ENCODE measurements at places on chromosomes 5 and 9.

DNA sequence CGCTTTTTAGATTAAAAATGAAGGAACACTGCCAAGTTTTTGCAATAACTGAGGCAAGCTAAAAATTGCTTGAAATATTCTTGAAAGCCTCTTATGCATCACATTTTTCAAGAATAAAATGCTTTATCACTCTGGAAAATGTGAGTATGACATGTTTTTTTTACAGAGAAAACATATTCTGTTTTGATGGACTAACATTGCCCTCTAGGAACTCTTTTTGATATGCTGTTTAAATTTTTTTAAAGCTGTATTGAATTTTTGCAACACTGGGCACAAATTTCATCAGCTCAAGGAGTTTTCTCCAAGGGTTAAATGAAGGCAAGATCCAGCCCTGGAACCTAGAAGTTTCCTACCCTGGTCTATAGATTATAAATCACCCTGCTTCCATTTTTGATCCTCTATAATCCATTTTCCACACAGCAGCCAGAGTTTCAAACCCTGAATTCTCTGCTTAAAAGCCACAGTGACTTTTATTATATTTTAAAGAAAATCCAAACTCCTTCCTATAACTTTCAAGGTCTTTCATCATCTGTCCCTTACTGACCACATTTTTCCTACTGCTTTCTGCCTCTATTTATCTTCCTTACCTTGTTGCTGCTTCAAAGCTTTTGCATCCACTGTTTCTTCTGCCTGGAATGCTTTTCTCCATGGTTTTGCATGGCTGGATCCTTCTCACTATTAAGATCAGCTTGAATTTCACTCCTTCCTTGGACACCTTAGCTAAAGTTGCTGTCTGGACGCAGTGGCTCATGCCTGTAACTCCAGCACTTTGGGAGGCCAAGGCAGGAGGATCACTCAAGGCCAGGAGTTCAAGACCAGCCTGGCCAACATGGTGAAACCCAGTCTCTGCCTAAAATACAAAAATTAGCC lies 60.9 kb downstream of the IL31RA start:
- DNase-seq = no peak

DNA sequence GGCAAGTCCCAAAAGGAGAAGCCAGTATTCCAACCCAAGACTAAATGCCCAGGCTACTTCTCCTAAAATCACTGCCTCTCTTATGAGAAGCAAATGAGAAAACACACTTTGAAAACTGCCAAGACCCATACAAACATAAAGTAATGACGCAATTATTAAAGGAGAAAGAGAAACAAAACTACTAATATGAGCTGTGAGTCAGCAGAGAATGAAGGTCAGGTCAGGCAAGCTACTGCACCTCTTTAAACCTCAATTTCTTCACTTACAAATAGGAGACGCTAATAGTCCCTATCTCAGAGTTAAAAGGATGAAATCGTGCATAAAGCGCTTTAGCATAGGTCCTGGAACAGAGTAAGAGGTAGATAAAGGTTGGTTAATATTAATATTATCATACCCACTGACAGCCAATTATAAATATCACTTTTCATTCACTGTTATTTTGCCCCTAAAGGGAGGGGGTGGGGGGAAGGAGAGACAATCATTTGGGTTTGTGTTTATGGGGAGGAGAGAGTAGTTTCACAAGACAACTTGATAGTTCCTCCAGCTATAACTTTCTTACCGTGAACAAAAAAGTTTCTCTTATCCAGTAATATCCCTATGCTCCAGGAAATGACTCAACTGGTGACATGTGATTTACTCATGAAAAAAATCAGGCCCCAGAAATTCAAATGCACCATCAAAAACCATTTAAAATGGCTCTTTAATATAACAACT lies 3.6 kb downstream of the PSMB7 start:
- DNase-seq = no peak

GRCh38 chr5:94682814-94683520 lies 64.5 kb downstream of the SLF1 start:
- DNase-seq = no peak

GRCh38 chr9:104073770-104074133 lies 20.4 kb upstream of the SMC2 start:
- DNase-seq = no peak

- DNase-seq = no peak
Observed at GRCh38 chr9:33129251-33129885, 37.8 kb downstream of the B4GALT1 start.

- no peak for DNase-seq
Observed at GRCh38 chr5:160199410-160199911, 29.8 kb upstream of the FABP6 start.

GRCh38 chr5:166279828-166280227 lies 2011.6 kb upstream of the WWC1 start:
- DNase-seq = no peak

All from cortex of kidney (tissue), 1 donor.